Esophagus squamous epithelium (tissue), 5 donors: ENCODE measurements at places on chromosomes 6 and 20. TPM values are rescaled to one million over a fixed set of nuclear protein-coding genes. Genes with fewer than 3 reads are reported as not detected.

Gene SOBP
- 1.4 TPM for total RNA-seq

Gene TSBP1
- not detected for total RNA-seq

Gene TMEM170B
- total RNA-seq, result 1.7 TPM

Gene CFAP61
- total RNA-seq, result not detected

Gene MAPK13
- total RNA-seq, result 62.2 TPM

Gene ADGB
- total RNA-seq, result not detected

Gene TRIM31
- total RNA-seq, result not detected

Gene BNIP5
- total RNA-seq, result not detected

Gene FOXC1
- 2.2 TPM for total RNA-seq

Gene FGD2
- 13.4 TPM for total RNA-seq

Gene PTK6
- total RNA-seq, result 52.6 TPM

Gene ENPP4
- total RNA-seq, result 4.8 TPM

Gene MBOAT1
- 5.2 TPM for total RNA-seq

Gene MUCL3
- 8.3 TPM for total RNA-seq

Gene DAAM2
- 15.8 TPM for total RNA-seq

Gene GPSM3
- 14.1 TPM for total RNA-seq

Gene TMEM244
- not detected for total RNA-seq

Gene OR12D3
- not detected for total RNA-seq

Gene ADAM33
- 27.7 TPM for total RNA-seq

Gene PRRT1
- 0.35 TPM for total RNA-seq

Gene PNLDC1
- total RNA-seq, result not detected

Gene ACTR5
- total RNA-seq, result 7.0 TPM

Gene MTO1
- 27.8 TPM for total RNA-seq

Gene ARMC2
- 0.27 TPM for total RNA-seq

Gene PSORS1C2
- 0.91 TPM for total RNA-seq

Gene EDEM2
- total RNA-seq, result 17.5 TPM

Gene ERVFRD-1
- total RNA-seq, result not detected

Gene FRK
- 12.1 TPM for total RNA-seq

Gene DEF6
- 25.9 TPM for total RNA-seq

Gene SLC2A10
- 6.7 TPM for total RNA-seq
